Adipocyte (in vitro differentiated cells): ENCODE measurements at places on chromosomes 13 and 19.

- peak; percentile 80 for DNase-seq
Measured at GRCh38 chr19:17052439-17052838, 22.8 kb downstream of the HAUS8 start.

DNA sequence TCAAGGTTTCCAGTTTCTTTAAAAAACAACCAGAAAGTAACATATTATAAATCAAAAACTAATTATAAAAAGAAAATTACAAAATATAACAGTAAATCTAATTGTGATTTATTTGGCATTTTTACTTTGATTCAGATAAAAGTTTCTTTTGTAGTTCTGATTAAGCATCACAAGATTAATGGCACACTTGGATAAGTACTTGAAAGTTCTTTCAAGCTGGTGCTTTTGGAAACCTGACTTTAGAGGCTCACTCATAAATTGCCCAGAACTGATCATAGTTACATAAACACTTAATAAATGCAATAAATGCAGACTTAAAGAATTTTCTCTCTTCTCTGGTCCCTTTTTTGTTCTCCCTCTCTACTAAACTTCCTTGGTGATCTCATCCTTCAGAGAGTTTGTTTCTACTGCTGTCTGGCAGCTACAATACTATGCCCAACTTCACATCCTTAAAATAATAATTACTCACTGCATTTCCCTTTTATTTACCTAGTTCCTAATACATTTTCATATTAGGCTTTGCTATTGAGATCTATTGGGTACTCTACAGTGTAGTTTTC lies 1417.0 kb downstream of the EFNB2 start:
- DNase-seq = no peak

GRCh38 chr19:43526884-43527859 lies at the start of gene ETHE1:
Gene ETHE1, minus strand, starts transcription at chr19:43527201. Its CDS starts 24 bp downstream, at chr19:43527177.
- peak; percentile 88 for DNase-seq

DNA sequence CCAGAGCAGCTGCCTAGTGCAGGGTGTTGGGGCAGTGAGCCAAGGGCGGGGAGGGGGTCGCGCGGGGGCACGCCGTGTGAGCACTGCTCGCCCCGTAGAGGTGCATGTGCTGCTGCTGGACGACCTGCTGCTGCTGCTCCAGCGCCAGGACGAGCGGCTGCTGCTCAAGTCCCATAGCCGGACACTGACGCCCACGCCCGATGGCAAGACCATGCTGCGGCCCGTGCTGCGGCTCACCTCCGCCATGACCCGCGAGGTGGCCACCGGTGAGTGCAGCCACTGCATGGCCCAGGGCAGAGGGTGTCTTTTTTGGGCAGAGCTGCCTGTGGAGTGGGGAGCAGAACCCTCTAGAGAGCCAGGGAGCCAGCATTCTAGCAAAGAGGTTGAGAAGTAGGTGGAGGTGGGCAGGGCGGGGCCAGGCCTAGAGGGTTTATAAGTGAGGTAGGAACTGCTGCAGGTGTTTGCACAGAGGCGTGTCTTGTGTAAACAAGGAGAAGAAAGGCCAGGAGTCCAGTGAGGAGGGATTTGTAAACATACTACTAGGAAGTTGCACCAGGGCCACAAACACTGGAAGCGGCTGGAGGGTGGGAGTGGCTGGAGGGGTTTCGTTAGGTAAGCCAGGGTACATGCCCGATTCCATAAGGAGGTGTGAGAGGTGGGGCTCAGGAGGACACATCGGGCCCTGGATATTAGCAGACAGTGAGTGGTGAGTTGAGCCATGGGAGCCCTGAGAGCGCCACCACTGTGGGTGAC lies 21.3 kb downstream of the ARHGEF1 start:
- no peak for DNase-seq

- peak; percentile 85 for DNase-seq
Measured at GRCh38 chr19:43784241-43784980, 3.6 kb upstream of the KCNN4 start.
